ENCODE measurements at places on chromosomes 7 and 10.

GRCh38 chr7:102439963-102440795 lies 6.8 kb downstream of the ORAI2 start:
- DNase-seq = no peak

GRCh38 chr10:68428396-68429104 lies 21.5 kb upstream of the RUFY2 start:
- no peak for DNase-seq

- DNase-seq = no peak
These were observed 59.4 kb upstream of the COL13A1 start for GRCh38 chr10:69742356-69742695.

DNA sequence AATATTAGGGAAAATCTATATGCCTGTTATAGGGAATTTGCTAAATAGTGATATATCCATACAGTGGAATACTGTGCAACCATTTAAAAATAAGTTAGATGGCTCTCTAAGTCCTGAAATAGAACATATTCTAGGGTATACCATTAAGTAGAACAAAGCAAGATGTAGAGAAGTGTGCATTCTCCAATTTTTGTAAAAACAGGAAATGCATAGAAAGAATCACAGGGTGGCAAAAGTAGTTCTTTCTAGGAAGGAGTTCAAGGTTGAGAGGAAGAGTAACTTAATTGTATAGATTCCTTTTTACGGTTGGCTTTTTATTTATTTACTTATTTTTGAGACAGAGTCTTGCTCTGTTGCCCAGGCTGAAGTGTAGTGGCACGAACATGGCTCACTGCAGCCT lies 43.7 kb downstream of the ADD3 start:
- DNase-seq = no peak

DNA sequence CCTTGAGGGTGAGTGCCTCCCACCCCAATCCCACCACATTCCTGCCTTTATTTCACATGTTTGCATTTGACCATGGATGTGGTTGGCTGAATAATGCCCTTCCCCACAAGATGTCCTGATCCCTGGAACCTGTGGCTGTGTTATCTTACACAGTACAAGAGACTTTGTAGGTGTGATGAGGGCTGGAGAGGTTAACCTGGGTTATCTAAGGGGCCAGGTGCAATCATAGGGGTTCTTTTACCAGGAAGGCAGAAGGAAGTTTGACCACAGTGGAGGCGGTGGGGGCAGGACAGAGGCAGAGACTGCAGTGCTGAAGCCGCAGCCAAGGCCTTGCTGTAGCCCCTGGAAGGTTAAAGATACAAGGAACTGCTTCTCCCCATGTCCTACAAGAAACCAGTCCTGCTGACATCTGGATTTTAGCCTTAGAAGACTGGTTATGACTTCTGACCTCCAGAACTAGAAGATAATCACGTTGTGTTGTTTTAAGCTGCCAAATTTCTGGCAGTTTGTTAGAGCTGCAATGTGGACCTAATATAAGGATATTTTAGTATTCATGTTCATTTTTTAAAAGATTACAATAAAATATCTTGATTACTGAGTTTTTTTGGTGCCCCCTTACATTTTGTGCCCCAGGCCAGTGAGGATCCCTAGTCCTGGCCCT lies 136.6 kb downstream of the ARHGAP22 start:
- no peak for DNase-seq

DNA sequence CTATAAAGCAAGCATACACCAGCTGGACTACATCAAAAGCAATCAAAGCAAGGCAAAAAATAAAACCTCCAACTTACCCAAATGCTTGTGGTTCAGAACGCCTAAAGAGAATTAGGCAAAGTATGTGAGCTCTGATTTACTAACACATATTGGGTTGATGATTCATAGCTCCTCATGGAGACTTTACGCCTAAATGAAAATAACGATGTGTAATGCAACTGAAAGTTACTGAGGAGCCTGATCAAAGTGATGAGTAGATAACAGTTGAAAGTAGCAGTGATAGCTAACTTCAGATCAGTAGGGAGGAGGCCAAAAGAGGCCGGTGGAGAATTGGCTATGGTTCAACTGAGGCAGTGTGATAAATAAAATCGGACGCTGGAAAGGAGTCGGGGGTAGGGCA lies 85.0 kb downstream of the MPP7 start:
- DNase-seq = no peak

DNA sequence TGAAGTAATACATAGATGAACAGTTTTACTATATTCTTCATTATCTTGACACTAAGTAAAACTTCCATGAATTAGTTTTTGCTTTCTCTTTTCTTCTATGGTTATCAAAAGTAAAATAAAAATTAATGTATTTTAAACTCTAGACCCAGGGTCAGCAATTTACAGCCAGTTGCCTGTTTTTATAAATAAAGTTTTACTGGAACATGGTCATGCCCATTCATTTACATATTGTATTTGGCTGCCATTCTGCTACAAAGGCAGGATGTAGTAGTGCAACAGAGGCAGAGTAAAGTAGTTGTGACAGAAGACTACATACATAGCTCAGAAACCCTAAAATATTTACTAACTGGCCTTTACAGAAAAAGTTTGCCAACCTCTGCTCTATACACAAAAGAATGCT lies 98.8 kb downstream of the CNOT4 start:
- DNase-seq = no peak

- no peak for DNase-seq
These were observed 282.0 kb upstream of the AKR1E2 start for GRCh38 chr10:4543938-4544533.

DNA sequence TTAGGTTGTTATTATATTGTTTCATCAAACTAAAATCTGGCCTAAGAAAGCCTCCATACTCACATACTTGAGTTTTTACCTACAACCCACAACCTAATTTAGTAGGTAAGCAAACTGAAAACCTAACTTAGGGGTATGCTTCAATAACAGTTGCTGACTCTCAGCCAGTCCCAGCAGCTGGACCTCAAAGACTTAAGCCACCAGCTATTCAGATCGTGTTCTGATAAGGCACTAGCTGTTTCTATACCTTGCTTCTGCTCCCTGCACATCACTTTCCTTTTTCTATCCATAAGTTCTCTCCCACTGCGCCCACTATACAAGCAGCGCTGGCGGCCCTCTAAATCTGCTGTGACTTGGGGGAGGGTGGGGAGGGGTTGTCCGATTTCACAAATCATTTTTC lies 42.3 kb downstream of the SUGCT start:
- DNase-seq = no peak

DNA sequence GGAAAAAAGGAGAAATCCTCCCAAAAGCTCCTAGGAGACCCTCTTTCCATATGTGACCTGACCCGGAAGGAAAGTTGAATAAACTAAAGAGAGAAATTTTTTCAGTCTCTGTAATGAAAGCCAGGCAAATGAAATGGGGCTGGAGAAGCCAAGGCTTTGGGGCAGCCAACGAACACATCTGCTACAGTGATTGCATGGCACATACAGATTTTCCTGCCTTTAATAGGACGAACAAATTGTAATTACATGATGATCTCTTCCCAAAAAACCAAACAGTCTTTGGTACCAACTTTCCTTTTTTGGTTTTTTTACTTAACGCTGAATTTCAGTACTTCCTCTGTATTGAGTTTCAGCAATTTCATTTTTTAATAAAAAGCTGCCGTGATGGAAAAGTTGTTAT lies 23.5 kb upstream of the PTN start:
- no peak for DNase-seq

DNA sequence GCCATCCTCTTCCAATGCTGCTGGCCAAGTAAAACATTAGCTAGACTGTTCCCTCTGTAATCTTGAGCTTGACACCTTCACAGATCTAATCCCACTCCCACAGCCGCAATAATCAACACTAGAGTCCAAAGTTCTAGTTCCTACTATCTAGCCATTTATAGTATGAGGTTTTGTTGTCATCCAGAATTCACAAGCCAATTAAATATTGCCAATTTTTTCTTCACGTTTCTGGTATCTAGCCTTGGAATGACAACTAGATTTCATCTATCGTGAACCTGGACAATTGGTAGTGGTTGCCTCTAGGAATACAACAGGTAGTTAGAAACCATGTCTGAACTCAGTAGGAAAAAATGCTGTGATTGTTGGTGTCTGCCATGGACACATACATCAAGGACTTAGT lies 10.4 kb downstream of the WASL start:
- no peak for DNase-seq

- peak; percentile 67 for DNase-seq
These were observed 248.9 kb downstream of the FOXP2 start for GRCh38 chr7:114663502-114663901.

- no peak for DNase-seq
These were observed 717.3 kb downstream of the XPNPEP1 start for GRCh38 chr10:109205929-109206585.

GRCh38 chr10:117212176-117212575 lies 14.9 kb downstream of the KCNK18 start:
- no peak for DNase-seq

- DNase-seq = no peak
These were observed 194.6 kb upstream of the PHYHIPL start for GRCh38 chr10:58981846-58982245.

DNA sequence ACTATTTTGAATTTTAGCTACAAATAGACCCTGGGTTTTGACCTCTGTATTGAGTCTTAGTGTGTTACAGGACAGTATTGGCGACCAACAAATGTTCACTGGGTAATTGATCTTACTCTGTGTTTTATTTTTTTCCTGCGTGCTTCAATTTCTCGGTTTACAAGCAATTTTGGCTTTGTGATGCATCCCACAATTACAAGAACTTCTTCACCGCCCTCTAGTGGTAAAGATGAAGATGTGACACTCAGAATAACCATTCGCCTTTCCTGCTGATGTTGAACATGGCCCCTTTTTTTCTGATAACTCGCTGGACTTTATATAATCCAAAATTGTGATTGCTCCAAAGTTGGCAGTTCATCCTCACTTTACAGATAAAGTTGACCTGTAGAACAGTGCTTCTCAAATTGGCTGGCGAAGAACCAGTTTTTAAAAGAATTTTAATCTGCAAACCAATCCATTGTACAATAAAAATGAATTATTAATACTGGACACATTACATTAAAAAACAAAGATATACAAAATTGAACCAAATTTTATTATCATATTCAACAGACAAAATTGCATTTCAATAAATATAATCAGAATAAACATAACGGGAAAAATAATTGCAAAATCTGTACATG lies 20.2 kb upstream of the SMC3 start:
- peak; percentile 64 for DNase-seq

GRCh38 chr7:142438235-142438922 lies 180.5 kb upstream of the PRSS58 start:
- DNase-seq = no peak

DNA sequence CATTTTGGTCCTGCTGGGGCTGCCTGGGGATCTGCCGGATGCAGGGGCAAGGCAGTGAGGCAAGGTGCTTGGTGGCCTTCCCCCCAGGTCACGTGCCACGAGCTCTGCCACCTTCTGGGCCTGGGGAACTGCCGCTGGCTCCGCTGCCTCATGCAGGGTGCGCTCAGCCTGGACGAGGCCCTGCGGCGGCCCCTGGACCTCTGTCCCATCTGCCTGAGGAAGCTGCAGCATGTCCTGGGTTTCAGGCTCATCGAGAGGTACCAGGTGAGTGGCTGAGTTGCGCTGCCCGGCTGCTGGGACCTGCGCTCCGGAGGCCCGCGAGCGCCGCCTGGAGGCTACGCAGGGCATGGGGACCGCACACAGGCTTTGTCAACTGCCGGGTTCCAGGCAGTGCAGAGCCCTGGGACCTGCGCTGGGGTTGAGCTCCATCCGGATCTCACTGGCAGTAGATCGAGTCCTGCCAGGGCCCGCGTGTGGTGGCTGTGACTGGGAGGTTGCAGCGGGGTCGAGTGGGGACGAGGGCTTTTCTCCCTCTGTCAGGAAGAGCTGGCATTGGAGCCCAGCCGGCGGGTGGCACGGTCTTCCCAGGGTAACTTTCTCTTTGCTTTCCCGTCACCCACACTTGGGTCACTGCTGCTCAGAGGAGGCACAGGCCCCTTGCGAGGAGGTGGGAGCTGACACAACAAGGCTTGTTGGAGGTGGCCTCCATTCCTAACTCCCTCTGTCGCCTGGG lies 21.7 kb downstream of the AMZ1 start:
- DNase-seq = peak; percentile 66

GRCh38 chr7:109879287-109879828 lies 1211.6 kb upstream of the LRRN3 start:
- DNase-seq = no peak

DNA sequence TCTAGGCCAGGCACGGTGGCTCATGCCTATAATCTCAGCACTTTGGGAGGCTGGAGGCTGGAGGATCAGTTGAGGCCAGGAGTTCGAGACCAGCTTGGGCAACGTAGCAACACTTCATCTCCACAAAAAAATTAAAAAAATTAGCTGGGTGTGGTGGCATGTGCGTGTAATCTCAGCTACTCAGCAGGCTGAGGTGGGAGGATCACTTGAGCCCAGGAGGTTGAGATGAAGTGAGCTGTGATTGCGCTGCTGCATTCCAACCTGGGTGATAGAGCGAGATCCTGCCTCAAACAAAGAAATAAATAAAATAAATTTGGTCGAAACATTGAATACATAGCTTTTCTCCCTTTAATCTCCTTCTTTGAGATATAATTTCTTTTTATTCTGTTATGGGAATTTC lies 80.6 kb upstream of the ITGB1 start:
- no peak for DNase-seq

DNA sequence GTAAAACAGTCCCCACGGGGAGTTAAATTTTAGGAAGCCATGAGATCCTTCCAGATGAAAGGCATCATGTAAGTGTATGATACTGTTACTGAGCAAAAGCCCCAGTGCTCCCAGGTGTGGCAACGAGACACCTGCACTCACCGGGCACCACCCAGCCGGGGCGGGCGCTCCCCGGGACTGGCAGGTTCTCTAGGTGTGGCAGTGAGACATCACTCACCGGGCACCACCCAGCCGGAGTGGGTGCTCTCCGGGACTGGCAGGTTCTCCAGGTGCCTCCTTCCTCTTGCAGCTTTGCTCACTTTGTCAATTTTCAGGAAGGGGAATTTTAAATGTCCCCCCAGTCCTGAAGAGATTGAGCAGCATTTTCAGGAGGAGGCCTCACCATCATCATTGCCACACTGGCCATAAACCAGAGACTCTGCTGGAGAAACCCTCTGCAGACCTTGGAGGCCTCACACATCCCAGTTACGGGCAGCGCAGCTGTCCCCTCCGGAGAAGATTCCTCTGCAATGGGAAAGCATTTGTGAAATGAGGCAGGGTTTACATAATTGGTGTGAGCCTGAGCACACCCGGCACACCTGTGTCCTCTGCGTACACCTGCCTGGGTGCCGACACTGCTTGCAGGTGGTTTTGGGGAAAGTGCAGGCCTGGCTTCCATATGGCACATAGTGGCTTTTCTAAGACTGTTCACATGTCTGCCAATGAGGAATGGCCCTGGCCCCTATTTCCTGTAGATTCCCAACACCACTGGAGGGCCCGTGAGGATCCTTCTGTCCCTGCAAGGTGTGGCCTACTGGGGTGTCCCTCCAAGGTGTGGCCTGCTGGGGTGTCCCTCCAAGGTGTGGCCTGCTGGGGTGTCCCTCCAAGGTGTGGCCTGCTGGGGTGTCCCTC lies 191.4 kb downstream of the EBF3 start:
- DNase-seq = no peak

Measured in NCI-H1092 treated with DMSO at 0.1 percent for 48 hours (cell line).